ENCODE measurements at places on chromosomes 2 and 18. TPM values are rescaled to one million over a fixed set of nuclear protein-coding genes. Genes with fewer than 3 reads are reported as not detected.

DNA sequence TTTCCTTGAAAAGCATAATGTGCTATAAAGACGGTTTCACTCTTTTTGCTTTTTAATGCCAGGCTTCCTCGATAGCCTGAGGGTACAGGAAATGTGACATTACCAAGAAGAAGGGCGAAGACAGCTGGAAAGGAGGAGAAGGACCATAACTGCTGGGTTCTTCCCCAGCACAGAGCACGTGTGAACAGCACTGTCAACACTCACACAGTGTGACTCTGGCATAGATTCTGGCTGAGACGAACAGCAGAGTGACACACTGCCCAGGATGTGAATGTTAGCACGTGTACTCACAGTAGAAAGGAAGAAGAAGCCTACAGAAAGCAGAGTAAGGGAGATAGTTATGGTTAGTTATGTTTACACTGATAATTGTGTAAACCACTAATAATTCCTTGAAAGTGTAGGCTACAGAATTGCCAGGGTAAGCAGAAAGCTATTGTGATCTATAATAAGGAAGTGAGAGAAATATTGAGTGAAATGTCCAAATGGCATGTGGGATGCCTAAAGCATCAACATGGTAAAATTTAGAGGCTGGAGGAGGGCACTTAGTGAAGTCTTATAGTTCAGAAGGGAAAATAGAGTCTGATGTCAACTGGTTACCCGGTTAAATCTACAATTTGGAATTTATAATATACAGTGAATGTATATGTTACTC lies 198.2 kb downstream of the DLGAP1 start:
- DNase-seq: no peak
- peaks cover 4% of the 10 kb centered on the region for H3K4me1 ChIP-seq
- H3K36me3 ChIP-seq: no peaks in the 10 kb centered on the region
- no peak overlapping the region for H3K4me3 ChIP-seq
- H3K27me3 ChIP-seq: no peaks in the 10 kb centered on the region
- H3K27ac ChIP-seq: no peak overlapping the region

Gene SOWAHC
- total RNA-seq: 15.5 TPM

Gene ANKRD53
- total RNA-seq: 0.72 TPM

DNA sequence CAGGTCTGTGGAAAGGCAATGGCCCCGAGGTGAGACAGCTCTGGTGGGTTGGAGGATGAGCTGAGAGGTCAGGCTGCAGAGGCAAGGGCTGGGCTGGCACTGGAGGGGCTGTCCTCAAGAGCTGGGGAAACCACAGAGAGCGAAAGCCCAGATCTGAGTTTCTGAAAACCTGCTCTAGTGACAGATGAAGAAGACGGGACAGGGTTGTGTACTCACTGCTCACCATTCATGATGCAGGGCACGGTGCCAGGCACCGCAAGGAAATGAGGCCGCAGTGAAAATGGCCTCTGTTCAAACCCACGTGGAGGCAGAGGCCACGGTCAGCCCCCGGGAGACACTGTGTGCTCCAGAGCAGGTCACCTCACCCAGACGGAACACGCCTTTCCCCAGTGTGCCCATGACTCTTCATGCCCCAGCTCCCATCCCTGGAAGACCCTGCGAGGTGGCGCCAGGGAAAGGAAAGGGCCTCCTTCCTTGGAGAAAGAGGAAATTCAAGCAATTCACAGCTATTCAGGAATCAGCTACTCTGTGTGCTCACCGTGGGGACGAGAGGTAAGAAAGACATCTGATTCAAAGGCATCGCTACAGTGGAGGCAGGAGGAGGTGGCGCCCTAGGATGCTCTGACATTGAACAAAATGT lies 24.3 kb upstream of the ID2 start:
- H3K36me3 ChIP-seq: peaks cover 5% of the 10 kb centered on the region
- peaks cover 39% of the 10 kb centered on the region for H3K4me1 ChIP-seq
- H3K27ac ChIP-seq: no peak overlapping the region
- no peak for DNase-seq
